Central memory CD4-positive, alpha-beta T cell (primary cell): ENCODE measurements at places on chromosomes 2 and 18.

DNA sequence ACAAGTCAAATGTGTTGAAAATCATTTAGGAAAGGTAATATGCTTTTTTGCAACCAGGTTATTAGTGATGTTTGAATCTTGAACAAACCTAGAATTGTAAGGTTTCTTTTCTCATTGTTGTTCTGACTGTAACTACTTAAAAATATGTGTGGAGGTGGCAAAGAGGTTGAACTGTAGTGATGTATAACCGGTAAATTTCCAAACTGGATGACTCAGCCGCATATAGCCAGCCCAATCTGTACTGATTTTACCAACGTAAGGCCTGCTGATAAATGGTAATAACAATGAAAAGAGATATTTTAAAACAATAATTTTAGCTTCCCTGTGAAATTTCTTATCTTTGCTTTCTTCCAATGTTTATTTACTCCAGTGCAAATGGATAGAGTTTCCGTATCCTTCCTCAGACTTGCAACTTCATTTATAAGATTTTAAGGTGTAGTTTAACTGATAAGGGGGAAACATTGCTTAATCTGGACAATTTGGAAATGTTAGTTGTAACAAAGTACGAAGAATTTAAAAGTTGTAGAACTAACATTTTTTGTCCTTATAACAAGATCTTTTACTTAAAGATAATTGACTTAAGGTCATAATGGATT lies 1170.4 kb upstream of the ZEB2 start:
- DNase-seq, result no peak

- DNase-seq, result peak; percentile 12
Observed at GRCh38 chr2:137838255-137839092, 125.8 kb upstream of the HNMT start.

DNA sequence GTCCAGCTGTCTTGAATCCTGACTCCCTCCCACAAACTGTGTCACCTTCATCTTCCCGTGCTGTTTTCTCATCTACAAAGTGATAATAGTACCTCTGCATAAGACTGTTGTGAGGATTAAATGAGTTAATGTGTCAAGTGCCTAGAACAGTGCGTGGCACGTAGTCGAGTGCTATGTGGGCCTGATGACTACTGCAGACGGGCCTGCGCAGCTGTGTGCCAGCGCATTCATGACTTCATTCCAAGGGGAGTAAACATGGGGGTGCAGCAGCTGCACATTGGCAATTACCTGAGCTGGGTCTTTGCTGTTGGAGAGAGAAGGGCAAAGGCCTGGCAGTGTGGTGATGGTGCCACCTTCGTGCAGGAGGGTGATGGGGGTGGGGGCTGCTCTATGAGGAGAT lies 5.0 kb downstream of the TEX44 start:
- no peak for DNase-seq

- no peak for DNase-seq
Observed at GRCh38 chr2:133026536-133027177, 356.7 kb upstream of the LYPD1 start.

DNA sequence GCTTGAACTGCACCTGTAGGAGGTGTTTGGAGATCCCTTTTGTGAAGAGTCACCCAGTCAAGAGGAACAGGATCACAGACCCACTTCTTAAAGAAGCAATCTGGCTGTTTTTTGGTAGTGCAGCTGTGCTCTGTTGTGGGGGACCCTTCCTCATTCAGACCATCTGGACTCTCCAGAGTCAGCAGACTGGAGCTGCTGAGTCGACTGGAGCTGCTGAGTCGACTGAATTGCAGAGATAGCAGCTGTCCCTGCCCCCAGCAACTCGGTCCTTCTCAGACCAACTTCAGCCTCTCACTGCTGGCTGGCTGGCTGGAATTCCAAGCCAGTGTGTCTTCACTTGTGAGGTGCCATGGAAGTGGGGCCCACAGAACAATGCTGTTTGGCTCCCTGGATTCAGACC lies 56.8 kb downstream of the GTF3C3 start:
- no peak for DNase-seq

DNA sequence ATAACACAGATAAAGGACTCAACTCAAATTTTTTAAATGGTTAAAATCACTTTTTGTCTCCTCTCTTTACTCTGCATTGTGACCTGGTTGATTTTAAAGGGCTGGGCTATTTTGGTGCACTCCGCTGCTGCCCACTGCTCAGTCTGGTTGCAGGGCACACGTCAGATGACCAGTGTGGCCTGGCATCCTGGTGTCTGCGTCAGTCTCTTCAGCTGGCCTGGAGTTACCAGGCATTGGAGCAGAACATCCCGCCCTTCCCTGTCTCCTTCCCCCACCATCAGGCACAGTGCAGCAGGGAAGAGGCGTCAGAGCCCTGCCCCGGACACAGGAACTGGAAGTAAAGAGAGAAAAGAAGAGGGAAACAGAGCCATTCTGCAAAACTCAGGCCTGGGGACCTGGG lies 8.9 kb downstream of the C1QL2 start:
- DNase-seq, result no peak

DNA sequence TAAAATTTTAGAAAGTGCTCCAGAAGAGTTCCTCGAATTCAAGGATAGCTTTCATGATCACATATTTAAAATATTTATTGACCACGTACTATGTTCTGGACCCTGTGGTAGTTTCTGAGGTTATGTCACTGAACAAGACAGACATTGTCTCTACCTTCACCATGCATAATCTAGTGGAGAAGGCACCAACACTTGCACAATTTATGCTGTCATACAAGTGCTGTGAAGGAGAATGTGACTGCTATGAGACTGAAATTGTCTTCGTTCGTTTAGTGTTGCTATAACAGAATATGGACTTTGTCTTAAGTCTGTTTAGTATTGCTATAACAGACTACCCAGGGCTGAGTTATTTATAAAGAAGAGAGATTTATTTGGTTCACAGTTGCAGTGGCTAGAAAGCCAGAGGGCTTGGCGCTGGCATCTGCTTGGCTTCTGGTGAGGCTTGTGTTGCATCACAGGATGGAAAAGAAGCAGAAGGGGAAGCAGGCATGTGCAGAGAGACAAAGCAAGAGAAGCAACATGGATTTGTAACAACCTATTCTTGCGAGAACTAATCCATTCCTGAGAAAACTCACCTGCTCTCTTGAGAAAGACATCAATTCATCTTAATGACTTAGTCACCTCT lies 50.0 kb upstream of the RFX8 start:
- no peak for DNase-seq

GRCh38 chr2:178450524-178450773 lies 526 bp downstream of the PRKRA start:
- DNase-seq, result peak; percentile 85

- no peak for DNase-seq
Observed at GRCh38 chr2:158750458-158751125, 44.5 kb upstream of the DAPL1 start.

GRCh38 chr2:133765658-133766057 lies 197.4 kb upstream of the NCKAP5 start:
- no peak for DNase-seq

- DNase-seq, result no peak
Observed at GRCh38 chr2:139465789-139466188, 685.6 kb upstream of the NXPH2 start.

GRCh38 chr2:158498043-158498748 lies 41.4 kb downstream of the PKP4 start:
- DNase-seq, result no peak

GRCh38 chr2:219109471-219109870 lies 48.8 kb upstream of the IHH start:
- peak; percentile 16 for DNase-seq

- DNase-seq, result no peak
Observed at GRCh38 chr2:217792626-217793527, 209.9 kb downstream of the TNS1 start.

DNA sequence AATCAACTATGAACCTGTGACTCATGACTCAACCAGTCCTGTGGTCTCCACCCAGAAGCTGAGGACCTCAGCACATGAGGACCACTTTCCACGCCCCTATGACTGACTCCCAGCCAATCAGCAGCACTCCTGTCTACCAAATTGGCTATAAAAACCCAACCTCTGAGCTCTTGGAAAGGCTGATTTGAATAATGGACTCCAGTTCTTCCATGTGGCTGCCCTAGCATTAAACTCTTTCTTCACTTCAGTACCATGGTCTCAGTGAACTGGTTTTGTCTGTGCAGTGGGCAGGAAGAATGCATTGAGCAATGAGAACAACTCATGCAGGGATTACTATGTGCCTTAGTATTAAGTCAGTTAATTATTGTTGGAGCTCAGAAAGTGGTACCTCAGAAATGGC lies 78.3 kb downstream of the CMPK2 start:
- no peak for DNase-seq

DNA sequence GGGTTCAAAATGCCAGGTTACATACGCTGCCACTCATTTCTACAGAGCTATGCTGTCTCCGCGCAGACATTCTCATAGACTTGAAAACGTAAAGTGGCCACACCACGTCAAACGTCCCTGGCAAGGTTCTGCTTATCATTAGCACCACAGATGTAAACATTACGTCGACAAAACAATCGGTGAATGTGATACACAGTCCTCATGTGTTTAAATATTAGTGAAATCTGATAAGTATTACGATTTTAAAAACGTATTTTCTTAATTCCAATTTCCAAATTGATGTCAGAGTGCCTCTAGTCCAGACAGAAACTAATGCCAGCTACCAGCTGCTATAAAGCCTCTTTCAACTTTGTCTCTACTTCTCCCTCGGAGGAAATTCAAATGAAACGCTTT lies 1.2 kb downstream of the STK17B start:
- peak; percentile 71 for DNase-seq

DNA sequence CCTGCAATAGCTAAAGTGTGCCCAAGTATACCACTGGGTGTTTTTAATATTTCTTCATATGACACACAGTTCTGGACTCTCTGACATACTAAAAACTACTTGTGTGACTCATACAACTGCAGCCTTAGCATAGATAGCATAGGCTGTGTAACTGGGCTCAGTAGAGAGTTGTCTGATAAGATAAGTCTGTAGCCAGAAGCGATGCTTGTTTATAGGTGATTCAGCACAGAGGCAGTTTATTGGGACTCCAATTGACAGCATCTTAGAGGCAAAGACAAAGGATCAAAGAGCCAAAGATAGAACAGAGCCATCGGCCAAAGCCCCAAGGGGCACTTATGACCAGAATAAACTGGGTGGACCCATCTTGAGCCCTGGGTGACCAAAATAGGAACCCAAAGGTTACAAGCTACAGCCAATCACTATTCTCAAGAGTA lies 42.3 kb downstream of the AAK1 start:
- no peak for DNase-seq

DNA sequence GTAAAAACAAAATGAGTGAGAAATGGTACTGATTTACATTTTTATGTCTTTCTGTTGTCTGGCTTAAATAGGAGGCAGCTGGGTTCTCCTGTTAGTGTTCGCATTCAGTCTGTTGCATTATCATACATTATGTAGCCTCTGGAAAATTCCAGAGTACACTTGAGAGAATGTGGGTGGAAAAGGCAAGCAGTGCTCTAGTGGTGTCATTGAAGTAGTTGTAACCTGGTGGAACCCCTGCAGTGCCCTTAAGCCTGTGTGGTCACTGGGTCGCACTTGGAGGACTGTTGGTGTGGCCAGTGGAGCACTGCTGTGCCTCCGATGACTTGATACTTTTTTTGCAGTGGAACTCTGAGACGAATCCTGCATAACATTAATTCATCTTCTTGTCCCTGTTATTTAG lies 52.4 kb downstream of the USP14 start:
- no peak for DNase-seq

- no peak for DNase-seq
Observed at GRCh38 chr2:240600451-240600961, 14.0 kb downstream of the CAPN10 start.

DNA sequence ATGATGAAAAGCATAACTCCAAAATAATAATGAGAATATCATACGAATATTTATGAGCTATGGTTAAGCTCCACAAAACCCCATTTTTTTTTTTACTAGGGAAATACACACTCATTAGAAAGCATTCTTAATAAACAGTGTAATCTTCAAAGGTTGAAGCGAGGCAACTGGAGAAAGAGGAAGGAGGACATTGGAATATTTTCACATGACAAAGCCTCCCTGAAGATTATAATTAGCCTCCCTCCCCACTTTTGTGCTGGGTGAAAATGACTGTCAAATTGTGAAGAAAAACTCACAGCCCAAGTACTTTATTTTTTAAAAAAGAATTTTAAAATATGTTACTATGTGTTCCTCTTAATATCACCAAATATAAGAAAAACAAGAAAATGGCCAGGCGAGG lies 64.1 kb upstream of the NFU1 start:
- no peak for DNase-seq

DNA sequence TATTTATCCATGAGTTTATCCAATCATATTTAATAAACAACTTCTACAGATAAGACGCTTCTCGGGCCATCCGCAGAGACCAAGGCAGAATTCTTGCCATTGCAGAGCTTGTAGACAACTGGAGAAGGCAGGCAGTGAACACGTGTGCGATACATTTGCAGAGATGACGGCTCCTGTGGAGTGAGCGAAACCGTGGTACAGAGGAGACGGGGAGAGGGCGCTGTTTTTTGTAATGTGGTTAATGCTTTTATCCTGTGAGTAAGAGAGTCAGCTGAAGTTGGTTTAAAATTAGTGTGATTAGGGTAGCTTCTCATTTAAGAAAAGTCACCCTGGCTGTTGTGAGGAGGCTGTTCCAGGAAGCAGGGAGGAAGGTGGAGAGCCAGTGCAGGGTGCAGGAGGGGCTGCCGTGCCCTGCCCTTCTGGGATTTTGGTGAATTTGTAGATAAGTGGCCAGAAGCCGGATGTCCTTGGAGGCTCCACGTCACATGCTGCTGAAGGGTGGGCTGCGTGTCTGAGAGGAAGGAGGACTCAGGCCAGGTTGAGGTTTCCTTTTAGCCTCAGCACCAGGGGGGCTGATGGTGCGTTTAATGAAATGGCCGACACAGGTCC lies 151.4 kb downstream of the SNTG2 start:
- DNase-seq, result no peak

DNA sequence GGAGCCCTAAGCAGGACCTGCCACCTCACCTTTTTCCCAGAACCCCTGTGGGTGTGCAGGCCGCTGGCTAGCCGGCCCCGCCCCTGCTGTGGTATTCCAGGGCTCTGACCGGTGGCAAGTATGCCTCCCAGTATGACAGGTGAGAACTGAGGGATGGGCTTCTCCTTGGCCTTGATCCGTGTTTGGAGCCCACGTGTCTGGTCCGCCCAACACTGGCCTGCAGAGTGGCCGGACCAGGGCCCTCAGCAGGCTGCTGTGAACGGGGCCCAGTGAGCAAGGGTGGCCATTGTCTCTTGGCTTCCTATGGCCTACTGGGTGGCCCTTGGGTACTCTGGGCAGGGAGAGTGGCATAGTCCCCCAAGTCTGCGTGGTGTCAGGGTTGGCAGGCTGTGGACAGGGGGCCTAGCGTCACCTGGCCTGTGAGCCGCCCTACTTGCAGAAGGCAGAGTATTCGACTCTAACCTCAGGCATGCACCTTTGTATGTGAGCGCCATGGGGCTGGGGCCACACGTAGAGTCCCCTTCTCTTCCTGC lies 1.8 kb downstream of the RNPEPL1 start:
- DNase-seq, result no peak
